ENCODE measurements at places on chromosomes 4 and X.

GRCh38 chr4:120927801-120928409 lies 5.4 kb upstream of the PRDM5 start:
- DNase-seq, result no peak

DNA sequence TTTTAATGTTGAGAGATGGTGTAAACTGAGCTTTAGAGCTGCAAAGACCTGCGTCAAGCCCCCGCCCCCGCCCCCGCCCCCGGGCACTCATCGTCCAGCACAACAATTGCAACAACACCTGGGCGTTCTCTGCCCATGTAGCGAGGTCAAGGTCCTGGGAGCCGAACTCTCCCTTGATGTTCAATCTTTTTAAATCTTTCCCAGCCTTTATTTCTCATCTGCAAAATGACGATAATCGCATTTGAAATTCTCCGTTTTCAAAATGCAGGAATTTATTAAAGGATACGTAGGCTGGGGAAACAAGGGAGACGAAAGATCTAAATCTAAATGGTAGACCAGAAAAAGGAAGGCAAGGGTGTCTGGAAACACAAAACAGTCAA lies 648 bp upstream of the MSMO1 start:
- DNase-seq, result peak; percentile 20

DNA sequence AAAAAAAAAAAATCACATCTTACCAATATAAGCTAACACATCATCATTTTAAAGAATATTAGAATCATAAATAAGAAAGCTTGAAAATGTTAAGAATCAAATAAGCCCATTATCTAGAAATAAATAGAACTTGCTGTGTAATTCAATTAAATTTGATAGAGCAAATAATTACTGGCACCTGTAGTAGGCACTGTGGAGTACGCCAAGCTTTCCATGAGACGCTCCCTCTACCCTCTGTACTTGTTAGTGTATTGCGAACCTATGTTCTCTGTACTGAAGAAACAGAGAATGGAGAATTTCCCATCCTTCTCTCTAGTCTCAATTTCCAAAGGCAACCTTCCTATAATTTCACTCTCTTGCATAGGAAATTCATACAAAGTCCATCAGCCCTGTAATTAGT lies 61.7 kb upstream of the HAND2 start:
- DNase-seq, result no peak

DNA sequence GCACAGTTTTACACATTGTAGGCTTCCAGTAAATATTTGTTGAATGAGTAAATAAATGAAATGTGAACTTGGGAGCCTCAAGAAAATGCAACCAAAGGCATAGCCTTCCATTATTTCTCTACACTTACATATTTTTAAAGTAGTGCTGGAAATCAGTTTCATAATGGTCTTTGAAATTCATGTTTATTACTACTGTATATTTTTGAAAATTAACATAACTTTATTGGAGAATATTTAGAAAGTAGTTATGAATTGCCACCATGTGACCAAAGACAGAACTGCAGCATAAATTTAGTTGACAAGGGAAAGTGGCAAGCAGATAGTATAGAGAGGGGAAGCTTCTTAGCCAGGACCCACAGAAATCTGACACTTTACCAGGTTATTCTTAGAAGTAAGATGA lies 6.4 kb downstream of the TCEAL8 start:
- peak; percentile 19 for DNase-seq

- DNase-seq, result no peak
Observed at GRCh38 chr4:15665753-15666365, 10.7 kb upstream of the FBXL5 start.

DNA sequence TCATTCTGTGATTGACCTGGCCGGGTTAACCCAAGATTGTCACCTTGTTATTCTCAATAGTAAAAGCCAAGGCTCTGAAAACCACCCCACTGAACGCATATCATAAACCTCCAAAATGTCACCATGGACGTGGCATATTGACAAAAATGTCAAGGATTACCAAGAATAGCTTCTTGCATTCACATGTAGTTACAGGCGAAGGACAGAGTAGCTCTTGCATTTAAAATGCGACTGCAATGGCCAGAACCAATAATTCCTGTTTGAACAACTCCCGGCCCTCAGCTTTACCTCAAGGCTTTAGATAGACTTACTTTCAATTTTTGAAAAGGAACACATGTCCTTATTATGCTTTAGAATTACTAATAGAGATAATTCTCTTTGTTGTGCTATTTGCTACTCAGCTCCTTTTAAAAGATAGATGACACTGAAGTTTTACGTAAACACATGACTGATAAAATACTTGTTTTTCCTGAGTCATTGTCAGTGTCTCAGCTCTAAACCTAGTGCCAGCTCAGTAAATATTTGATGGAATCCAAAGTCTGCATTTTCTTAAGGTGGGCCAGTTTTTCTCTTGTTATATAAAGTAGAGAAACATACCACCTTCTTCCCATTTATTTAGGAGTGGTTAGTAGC lies 66.3 kb downstream of the CLDN34 start:
- no peak for DNase-seq

- no peak for DNase-seq
Observed at GRCh38 chr4:169151671-169152070, 119.1 kb downstream of the SH3RF1 start.

DNA sequence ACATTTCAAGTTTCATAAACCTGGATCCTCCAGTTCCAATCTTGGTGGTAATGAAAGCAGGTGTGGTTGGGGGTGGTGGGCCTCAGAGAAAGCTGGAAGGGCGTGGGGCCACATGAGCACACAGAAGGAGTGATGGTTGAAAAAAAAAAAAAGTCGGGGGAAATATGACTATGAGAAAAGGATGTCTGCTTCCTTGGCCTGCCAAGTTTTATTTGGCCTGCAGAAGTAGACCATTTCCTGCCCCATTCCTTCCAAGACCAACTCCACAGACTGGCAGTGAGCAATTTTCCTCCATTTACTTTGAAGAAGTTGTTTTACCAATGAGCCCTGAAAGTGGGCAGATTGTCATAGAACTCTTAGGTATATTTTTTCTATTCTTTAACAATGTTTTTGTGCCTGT lies 43.3 kb downstream of the LNX1 start:
- no peak for DNase-seq

DNA sequence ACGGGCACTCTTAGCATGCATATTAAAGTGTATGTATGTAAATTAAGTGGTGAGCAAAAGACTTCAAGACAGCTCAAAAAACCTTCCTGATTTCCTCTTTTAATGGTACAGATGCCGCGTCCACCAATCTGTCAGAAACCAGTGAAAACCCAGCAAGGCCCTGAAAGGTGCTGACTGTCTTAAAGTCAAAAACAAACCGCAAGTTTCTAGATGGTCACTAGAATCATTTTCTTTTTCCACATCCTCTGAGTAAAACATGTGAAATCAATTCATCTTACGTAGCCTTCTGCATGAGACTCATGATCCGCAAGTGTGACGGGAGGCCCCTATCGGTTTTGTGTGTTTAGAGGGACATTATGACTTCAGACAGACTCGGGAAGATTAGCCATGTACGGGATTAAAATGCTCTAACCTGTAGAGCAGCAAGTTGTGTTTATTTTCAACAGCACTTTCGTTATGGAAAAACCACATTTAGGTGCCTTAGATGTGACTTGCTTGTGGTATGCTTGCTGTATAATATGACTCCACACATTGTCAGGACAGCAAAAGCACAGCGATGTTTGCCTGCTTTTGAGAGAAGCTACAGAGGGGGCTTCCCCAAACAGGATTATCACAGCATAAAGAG lies 88.2 kb upstream of the STS start:
- peak; percentile 16 for DNase-seq

- no peak for DNase-seq
Observed at GRCh38 chr4:6225469-6225868, 25.1 kb upstream of the JAKMIP1 start.

DNA sequence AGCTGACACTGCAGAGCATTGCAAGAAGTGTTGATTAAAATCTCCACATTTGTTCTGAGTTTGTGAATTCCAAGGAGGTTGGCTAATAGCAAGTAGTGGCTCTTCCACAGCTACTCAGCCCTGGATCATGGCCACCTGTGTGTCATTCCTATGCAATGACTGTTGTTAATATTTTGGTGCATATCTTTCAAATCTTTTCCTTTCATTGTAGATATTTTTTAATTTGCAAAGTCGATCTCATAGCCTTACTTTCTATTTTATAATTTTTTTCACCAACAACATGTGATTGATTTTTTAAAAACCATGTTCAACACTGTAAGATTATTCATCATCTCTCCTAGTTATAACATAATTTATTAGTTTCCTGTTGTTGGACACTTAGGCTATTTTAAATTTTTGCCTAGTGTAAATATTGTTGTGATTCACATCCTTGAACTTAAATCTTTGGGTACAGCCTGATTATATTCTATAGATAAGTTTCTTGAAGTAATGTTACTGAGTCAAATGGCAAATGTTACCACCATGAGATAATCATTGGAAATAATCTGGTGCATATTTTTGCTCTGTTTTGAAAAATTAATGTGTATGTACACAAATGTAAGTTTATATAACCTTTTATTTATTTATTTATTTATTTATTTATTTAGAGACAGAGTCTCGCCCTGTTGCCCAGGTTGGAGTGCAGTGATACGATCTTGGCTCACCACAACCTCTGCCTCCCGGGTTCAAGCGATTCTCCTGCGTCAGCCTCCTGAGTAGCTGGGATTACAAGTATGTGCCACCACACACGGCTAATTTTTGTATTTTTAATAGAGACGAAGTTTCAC lies 17.1 kb upstream of the ARHGAP10 start:
- DNase-seq, result no peak

- no peak for DNase-seq
Observed at GRCh38 chr4:26397086-26397485, 76.3 kb downstream of the RBPJ start.

DNA sequence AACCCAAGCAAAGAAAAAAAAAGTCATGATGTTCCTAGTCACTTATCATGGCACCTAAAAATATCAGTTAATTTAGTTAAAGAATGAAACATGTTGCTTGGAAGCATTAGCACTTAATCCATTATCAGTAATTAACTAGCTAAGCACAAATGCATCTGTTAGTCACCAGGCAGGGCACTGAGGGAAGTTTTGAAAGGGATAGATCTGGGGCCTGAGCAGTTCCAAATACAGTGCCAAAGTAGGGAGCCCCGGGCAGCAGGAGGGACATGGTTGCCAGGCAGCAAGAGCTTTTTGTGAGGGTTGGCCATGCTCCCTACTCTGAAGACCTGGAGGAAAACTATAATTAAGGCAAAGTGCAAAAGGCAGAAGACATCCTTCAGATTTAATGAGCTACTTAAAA lies 62.0 kb downstream of the PHKA1 start:
- no peak for DNase-seq

- no peak for DNase-seq
Observed at GRCh38 chr4:124514588-124514987, 197.9 kb downstream of the ANKRD50 start.

DNA sequence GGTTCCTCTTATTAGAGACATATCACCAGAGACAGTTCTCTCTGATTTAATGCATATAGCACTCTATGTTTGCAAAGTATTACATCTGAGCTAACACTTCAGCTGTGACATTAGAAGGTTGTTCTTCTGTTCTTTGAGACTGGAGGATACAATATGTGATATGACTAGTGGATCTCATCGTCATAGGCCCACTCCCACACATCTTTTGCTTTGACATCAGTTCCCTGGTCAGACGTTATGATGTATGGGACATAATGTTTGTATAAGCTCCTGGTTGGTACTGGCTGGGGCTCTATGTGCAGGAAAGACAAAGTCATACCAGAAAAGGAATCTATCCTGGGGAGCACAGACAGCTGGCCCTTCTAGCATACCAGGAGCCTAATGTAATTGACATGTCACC lies 57.7 kb upstream of the MAML3 start:
- no peak for DNase-seq

GRCh38 chr4:11152684-11153083 lies 276.0 kb downstream of the HS3ST1 start:
- no peak for DNase-seq

All from germinal center (tissue), 1 donor.